HS-5 (cell line): ENCODE measurements at places on chromosomes 4 and X.

DNA sequence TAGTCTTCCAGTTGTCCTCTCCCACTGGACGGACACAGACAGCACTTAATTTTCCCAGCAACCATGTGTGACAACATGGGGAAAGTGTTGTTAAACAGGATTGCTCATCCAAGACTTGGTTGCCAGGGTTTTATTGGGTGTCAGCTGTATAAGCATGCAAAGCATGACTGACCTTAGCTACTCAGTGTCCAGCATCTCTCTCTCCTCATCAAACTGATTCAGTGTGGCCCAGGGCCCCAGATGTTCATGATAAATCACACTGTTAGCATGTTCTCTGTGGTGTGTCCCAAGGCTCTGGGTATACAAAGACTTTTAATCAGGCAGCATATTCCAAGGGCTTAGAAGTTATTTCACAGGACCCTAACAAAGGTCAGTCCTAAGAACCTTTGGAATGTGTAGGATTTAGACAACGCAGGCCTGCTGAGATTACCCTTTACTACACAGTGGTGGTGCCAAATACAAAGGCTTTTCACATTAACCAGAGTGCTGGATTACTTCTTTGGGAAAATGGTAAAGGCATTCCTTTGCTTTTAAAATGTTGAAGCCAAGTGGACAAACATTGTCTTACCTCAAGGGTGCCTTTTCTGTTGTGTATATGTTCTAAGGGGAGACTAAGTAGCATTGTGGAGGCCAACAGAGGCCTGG is 213.3 kb downstream of the GLUD2 start:
- DNase-seq = no peak

DNA sequence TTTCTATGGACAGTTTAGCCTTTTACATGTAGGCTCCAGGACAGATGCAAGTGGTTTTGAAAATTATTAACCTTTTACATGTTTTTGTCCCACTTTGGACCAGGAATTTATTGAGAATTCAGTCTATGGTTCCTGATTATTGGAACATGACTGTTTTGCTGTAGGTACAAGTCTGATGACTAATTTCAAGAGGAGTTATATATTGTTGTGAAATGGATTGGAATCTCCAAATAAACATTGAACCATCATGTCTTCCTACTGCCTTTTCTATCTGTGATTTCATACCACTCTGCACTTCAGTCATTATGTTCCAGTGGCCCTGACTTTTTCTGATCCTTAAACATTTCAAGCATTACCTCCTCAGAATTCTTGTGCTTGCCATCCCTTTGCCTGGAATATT is 35.9 kb downstream of the TBC1D19 start:
- DNase-seq = peak; percentile 26

GRCh38 chr4:111775556-111776297 is 369.5 kb upstream of the FAM241A start:
- peak; percentile 41 for DNase-seq

- DNase-seq = no peak
Observed at GRCh38 chrX:69466546-69466945, 37.6 kb upstream of the NALF2 start.

- no peak for DNase-seq
Observed at GRCh38 chrX:134692233-134692632, 34.0 kb upstream of the PLAC1 start.

- DNase-seq = no peak
Observed at GRCh38 chr4:70714079-70714887, 7.5 kb upstream of the RUFY3 start.

DNA sequence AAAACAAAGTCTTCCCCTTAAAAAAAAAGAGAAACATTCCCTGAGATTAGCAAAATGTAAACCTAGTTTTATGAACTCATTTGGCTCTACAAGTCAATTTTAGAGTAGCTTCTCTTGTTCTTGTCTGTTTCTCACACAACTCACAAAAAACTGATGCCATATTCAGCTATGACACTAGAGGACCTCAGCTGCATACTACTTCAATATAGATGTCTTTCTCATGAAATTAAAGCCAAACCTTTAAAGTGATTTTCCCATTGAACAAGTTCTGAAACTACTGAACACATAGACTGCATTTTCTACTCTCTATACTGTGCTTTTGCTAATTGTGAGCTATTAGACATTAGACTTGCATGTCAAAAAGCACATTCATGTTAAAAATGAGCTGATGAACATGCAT is 49.8 kb downstream of the TBCK start:
- peak; percentile 33 for DNase-seq

GRCh38 chr4:115453416-115453815 is 340.0 kb upstream of the NDST4 start:
- DNase-seq = no peak

DNA sequence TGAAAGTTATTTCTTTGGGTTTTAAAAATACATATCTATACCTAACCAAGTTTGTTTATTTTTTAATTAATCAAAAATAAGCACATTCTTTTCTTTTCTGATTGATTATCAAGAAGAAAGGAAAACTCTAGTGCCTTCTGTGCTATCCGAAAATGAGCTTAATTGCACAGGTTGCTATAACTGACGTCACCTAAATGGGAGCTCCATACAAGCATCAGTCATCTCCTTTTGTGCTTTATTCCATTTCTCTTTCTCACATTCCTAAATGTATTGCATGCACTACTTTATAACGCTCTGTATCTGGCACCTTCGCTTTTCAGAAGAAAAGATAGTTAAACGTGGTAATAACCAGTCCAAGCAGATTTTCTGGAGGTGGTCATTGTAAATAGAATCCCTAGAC is 675.0 kb downstream of the STPG2 start:
- DNase-seq = no peak

- no peak for DNase-seq
Observed at GRCh38 chr4:121654738-121655137, 42.0 kb downstream of the ANXA5 start.

DNA sequence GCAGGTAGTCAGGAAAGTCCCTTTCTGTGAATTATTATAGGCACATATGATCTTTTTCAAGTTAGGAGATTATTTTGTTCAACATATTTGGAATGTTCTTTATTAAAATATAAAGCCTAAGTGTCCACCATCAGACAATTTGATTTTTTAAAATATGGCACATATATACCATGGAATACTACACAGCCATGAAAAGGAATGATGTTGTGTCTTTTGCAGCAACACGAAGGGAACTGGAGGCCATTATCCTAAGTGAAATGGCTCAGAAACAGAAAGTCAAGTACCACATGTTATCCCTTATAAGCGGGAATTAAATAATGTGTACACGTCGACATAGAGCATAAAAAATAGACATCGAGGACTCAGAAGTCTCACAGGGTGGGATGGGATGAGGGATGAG is 73.0 kb downstream of the DHRSX start:
- DNase-seq = no peak

DNA sequence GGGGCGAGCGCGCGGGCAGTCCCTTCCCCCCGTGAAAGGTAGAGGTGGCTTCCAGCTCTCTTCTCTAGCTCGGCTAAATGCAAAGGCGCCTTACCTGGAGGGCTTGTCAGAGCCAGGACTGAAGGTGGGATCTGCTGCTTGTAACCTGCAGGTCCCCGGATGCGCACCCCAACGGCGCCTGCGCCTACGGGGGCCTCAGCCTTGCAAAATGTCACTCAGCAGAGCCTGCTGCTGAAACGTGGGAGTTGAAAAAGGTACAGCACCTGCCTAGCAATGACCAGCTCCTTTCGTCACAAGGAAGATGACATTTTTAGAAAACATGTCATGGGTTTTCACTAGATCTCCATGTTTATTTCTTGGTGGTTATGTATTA is 583 bp downstream of the ABHD18 start:
- peak; percentile 6 for DNase-seq

DNA sequence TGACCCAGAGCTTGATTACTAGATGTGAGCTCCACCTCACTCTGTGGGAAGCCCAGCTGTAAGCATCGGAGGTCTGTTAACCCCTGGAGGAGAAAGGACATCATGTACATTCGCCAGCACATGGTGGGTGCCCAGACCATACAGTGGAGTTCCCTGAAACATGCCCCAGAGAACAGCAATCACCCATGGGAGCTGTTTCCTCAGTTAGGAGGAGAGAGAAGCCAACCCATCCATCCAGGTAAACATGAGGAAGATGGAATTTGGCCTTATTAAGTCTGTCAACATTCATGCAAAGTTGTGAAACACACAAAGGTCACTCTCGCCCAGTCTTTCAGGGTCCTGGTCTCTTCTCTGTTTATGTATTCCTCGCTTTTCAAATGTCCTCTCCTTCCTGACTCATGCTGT is 354.7 kb downstream of the ANK2 start:
- DNase-seq = no peak

DNA sequence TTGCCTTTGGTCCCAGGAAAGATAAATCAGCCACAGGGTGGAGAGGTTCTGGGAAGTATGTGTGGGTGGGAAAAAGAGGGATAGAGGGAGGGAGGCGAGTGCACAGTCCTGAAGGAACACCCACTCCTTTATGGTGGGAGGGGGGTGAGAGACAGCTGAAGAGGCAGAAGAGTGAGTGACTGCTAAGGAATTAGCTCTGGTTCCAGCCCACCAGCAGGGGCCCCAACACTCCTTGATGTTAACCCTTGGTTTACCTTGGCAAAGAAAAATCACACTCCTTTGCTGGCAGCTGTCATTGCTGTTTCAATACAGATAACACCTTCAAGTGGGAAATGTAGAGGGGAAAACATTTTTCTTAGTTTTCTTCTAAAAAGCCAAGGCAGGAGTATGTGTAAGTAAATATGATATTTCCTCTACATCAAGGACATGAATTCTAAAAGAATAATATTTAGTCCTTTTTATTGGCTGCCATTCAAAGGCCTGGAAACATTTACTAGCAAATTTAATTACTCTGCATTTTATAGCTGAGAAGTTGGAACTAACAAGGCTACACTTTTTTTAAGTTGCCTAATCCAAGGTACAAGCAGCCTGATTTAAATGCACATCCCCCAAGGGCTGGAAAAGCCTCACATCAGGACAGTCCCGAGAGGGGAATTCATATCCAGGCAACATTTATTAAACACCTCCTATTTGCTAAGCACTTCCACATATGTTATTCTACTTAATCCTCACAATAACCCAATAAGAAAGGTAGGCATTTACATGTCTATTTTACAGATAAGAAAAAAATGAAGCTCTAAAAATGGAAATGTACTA is 81.7 kb downstream of the HS6ST2 start:
- no peak for DNase-seq

DNA sequence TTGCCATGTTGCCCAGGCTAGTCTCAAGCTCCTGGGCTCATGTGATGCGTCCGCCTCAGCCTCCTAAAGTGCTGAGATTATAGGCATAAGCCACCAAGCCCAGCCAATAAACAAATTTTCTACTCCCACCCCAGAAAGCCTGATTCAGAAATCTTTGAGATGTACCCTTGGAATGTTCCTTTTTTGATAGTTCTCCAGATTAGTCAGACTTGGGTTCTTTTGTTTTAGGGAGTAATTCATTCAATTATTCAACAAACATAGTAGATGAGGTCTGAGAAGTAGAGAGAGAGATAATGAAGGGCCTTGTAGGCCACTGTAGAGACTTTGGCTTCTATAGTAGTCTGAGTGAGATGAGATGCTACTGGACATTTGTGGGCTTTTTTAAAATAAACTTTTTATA is 27.8 kb downstream of the RP2 start:
- no peak for DNase-seq

DNA sequence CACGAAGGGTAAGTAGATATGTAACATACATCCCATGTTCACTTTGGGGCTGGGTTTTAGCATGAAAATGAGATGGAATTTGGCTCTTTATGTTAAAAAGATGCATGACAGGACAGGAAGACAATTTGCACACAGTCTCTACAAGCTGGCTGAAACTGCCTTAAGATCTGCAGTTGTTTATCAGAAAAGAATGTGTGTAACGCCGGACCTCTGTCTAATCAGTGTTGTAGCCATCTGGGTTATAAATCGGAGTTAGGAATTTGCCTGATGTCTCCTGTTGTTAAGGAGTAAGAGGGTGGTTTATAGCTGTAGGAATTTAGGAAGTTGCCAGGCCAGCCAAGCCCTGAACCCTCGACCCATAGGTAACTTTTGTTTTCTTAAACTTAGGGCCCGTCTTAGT is 562.9 kb upstream of the FAT1 start:
- DNase-seq = no peak

GRCh38 chrX:20585782-20586181 is 319.1 kb upstream of the RPS6KA3 start:
- no peak for DNase-seq

DNA sequence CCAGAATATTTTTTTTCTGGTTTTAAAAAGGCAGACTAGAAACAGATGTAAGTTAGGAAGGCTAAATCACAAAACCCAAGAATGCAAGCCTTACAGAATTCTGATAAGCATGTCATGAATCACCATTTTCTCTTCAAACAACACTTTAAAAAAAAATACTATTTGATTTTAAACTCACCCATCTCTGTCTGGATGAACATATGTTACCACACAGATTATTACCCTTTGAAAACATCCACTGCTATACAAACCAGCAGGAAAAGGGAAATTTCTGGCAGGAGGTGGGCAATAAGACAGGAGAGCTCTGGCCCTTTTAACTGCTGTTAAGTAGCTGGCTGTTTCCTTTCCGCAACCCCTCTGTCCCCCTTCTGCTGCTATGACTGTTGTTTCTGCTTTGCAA is 317.7 kb upstream of the NOCT start:
- no peak for DNase-seq

GRCh38 chrX:148878371-148878770 is 378.0 kb downstream of the AFF2 start:
- no peak for DNase-seq

- DNase-seq = no peak
Observed at GRCh38 chrX:96538104-96538725, 146.4 kb upstream of the DIAPH2 start.

GRCh38 chrX:13721371-13721770 is 13.0 kb downstream of the TRAPPC2 start:
- DNase-seq = no peak

DNA sequence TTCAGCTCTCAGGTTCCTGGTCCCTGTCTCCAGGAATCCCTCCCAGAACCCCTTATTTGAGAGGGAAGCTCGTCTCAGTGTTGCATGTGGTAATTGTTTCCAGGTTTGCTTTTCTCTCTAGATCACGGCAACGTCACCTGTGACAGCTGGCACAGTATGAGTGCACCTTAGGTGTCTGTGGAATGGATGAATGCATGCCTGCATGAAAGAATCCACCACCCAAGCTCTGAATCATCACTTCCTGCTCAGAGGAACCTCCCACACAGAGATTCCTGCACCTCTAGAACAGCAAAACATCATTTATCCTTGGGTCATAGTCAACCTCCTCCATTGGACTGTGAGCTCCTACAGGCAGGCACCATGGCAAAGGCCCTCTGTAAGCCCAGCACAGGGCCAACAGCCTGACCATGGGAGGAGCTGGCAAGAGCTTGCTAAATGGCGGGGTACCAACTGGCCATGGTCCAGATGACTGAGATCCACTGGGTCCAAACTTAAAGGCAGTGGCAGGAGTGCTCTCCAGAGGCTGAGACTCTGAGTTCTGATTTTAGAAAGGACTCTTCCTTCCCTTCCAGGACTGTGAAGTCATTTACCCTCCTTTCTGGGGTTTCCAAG is 116.2 kb downstream of the SLC2A9 start:
- no peak for DNase-seq

DNA sequence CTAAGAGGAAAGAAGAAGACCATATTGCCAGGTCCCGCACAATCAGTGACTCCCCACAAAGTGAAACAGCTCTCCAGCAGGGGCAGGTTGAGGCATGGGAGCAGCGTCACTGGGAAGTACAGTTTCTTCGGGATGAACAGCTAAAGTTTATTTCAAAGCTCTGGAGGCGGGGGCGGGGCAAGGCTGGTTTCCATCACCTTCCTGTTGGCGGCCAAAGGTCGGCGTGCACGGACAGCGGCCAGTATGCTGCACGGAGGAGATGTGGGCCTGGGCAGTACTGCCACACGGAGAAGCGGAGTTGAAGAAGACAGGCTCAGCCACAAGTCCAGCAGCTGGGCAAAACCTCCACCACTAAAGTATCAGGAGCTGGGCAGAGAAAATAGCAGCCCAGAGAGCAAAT is 951 bp upstream of the ZNF518B start:
- DNase-seq = no peak
